ENCODE measurements at places on chromosomes 4 and X.

GRCh38 chrX:68865926-68866325 lies 37.1 kb downstream of the EFNB1 start:
- no peak for DNase-seq

DNA sequence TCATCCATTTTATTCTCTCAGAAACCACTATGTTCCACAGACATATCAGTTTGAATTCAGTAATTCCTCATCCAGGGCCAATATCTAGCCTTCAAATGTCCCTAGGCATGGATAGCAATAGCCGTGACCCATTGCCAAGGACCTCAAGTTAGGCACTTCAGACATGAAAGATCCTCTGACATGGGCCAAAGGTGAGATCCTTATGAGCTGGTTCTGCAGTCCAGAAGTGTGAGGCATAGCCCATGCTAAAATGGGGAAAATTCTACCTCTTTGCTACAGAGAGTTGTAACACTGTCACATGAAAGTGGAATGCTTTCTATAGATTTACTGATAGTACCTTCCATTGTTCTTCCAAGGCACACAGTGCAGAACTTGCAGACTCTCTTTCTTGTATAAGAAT lies 349.7 kb upstream of the GALNT7 start:
- no peak for DNase-seq

DNA sequence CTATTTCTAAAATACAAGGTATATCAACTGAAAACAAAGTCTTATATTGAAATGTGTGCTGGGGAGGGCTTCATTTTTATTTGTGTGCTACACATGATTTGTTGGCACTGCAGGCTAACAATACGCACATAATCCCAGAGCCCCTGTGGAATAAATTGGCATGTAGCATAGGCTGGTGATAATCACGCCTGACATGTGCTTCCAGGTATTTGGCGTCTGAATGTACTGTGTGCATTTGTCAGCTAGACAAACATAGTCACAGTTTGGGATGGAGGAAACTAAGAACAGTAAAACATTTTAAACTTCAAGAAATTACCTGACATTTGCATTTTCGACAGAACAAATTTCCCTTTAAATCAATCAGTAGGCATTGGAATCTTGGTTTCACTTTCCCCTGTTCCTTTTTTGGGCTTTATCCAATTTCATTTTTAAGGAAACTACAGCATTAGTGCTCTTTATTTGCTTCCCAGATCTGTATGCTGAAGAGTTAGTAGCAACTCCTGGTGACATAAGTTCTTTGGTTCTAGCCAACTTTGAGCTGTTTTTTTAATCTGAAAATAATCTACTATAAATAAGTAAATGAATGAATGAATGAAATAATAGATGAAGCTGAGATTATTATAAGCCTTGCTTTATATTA lies 472.3 kb downstream of the PDHA2 start:
- no peak for DNase-seq

GRCh38 chrX:65679071-65679540 lies 11.7 kb downstream of the MSN start:
- no peak for DNase-seq

DNA sequence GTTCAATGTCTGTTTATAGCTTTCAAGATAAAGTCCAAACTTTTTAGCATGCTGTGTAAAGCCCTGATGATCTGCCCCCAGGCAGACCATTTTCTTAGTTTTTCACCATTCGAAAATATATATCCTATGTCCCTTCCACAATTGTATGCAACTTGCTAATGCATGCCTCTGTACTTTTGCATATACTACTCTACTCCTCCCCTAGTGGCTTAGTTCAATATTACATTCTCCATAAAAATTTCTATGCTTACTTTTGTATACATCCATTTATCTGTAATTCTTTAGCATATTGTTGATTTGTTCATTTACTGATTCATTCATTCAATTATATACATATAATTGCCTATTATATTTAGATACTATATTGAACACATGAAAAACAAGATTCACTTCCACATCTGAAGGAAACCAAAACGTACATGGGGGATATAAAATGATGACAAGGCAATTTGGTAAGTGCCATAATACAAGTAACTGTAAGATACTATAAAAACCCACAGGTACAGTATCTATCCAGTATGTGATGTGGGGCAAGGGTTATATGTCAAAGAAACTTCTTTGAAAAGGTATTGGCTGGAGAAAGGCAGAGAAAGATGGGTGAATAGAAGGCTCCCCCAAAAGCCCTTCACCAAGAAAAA lies 902.5 kb downstream of the FAM133A start:
- no peak for DNase-seq

DNA sequence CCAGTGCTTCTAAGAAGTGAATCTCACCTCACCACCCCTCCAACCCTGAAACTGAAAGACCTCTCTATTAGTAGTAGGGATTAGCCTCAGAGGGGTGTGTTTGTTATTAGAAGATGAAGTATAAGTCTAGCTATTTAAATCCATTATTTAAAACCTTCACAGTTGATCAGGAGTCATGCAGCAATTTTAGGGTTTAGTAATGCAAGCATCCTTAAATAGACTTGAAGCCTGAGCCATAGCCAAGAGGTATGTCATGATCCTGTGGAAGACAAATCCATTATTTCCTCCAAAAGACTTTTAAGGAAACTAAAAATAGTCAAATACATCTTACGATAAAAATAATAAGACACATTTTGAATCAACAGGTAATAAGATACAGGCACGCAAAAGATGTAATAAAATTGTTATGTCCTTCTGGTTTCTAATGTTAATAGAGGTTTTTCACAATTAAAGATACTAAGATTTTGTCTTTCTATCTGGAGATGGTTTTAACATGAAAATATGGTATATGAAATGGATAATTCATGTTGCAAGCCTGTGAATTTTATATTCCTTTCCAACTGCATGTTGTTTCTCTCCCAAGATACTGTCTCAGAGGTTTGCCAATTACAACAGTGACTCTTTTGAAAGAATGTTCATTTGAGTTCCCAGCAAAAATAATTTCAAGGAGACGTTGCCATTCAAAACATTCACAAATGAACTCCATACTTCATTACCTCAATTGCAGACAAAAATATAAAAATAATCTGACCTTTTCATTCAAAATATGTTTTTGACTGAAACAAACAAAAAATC lies 68.0 kb downstream of the LUZP4 start:
- no peak for DNase-seq

DNA sequence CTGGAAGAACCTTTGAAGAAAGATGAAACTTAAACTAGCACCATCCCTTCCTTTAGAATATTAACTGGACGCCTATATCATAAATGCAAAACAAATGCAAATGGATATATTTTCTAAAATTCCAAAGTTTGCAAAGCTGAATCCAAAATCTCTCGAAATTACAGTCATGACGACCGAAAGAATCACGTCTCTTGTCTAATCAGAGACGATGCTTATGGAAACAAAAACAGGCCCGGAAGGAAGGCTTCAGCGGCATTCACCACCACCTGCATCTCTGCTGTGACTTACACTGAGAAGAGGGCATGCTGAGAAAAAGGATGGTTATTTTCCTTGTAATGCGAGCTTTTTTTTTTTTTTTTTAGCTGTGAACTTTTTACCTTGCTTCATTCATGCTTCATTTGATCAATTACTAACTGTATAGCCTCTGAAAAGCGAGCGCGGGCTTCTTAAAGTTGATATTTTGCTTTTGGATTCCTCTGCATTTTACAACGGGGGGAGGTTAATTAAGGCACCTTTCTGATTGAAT lies 209.3 kb downstream of the SOWAHB start:
- DNase-seq: no peak

GRCh38 chr4:94536049-94536448 lies 84.3 kb downstream of the PDLIM5 start:
- DNase-seq: no peak

DNA sequence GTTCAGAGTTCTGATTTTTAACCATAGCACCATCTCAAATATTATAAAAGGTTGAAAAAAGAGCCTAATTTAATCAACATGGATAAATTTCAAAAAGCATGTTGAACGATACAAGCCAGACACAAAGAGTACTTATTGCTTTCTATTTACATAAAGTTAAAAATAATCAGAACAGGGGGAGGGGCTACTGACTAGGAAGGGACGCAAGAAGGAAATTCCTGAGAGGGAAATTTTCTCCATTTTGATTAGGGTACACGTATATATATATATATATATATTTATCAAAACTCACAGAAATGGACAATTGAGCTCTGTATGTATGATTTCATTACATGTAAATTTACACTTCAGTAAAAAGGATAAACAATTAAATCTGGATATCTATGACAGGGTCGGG lies 482 bp upstream of the MBTPS2 start:
- DNase-seq: no peak

- DNase-seq: no peak
Measured at GRCh38 chrX:4240541-4241194, 527.2 kb upstream of the PRKX start.

- no peak for DNase-seq
Measured at GRCh38 chr4:11614426-11614825, 185.7 kb upstream of the HS3ST1 start.

DNA sequence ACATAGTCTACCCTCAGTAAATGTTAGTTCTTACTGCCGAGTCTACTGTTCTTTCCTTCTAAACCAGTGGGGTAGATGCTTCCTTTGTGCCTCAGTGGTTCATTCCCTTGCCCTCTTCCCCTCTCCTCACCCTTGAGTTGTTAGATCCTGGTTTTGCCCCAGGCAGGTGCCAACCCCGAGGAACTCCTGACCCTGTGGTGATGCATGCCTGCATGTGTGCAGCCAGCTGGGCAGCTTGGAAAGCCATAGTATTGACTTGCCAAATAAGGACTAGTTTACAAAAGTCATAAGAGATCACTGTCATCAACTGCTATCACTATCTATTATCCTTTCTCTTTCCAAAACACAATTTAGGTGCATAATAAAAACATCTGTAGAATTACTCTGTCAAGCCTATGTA lies 50.9 kb downstream of the REPS2 start:
- DNase-seq: no peak

DNA sequence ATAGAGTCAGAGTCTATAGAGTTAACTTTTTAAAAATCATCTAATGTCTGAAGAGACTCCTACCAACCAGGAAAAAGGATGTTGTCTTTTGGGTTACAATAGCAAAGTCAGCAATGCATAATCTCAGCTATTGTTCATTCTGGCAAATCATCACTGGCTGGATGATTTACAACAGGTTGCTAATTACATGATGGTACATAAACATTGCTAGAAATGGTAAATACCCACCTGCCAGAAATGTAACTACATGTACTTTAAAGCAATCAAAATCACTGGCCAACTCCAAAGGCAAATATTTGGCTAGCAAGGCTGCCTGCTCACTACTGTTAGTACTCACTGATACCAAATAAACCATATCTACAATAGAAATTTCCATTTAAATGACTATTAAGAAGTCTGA lies 91.1 kb downstream of the PPP3CA start:
- DNase-seq: no peak

DNA sequence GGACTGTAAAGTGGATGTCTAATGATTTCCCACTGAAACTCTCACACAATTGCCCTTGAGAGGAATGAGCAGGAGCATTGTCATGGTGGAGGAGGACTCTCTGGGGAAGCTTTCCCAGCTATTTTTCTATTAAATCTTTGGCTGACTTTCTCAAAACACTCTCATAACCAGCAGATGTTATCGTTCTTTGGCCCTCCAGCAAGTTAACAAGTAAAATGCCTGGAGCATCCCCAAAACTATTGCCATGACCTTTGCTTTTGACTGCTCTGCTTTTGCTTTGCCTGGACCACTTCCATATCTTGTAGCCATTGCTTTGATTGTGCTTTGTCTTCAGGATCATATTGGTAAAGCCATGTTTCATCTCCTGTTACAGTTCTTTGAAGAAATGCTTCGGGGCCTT lies 120.2 kb upstream of the PDE5A start:
- DNase-seq: no peak

- DNase-seq: no peak
Measured at GRCh38 chrX:129679901-129680300, 25.1 kb upstream of the APLN start.

DNA sequence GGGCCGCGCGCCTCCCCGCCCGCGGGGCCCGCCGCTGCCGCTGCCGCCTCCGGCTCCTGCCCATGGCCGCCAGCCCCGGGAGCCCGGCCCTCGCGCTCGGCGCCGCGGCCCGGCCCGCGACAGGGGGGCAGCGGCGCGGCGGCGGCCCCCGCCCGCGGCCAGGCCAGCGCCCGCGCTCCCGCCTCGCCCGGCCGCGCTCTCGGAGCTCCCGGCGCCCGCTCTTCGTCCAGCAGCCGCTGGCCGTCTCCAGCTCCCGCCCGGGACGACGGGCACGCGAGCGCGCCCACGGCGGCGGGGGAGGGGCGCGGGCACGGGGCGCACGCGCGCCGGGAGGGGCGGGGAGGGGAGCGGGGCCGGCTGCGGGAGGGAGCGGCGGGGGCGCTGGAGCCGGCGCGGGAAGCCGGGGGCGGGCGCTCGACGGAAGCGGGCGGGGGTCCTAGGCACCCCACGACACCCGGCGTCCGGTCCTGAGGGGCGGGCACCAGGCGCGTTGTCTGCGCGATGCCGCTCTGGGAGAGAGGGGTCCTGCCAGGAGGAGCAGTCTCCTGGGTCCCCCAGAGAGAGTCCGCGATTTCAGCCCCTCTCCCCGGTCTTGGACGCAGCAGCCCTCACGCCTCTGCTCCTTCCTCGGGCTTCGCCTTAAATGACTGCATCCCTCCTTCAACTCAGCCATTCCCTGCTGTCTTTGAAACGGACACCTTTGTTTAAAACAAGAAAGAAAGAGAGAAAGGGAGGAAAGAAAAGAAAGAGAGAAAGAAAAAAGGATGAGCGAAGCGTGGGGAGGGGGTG lies 490 bp upstream of the PDZD4 start:
- DNase-seq: no peak

- no peak for DNase-seq
Measured at GRCh38 chrX:261167-261918, 19.8 kb upstream of the PLCXD1 start.

- no peak for DNase-seq
Measured at GRCh38 chr4:179855469-179855868, 2387.7 kb upstream of the TENM3 start.

DNA sequence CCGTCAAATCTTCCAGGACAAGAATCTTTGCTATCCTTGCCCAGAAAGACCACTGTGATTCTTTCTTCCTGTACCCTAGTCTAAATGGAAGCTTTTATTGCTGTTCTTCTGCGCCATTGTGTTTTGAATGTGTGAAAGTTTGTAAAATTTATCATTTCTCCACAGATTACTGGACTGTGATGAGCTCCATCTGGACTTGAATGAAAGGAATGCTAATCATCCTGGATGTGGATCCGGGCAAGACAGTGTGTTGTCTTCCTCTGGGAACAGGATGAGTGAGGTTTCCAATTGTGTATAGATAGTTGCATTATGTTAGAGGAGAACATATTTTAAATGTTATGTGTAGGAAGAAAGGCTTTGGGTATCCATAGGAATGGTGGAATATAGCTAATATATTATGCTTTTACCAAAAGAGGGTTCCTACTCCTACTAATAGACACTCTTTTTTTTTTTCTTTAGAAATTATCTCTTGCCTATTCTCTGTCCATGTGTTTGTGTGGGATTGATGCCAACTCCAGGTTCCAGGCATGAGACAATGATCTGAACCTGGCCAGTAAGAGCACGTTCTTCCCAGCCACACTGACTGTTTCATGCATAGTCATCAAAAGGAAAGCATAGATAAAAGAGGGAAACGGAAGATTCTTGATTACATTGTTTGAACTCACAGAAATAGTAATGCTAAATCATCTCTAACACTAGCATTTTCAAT lies 803.6 kb upstream of the ADGRL3 start:
- no peak for DNase-seq

Data from GM12892 (cell line).